ENCODE measurements at places on chromosomes 11 and 22. TPM values are rescaled to one million over a fixed set of nuclear protein-coding genes. Genes with fewer than 3 reads are reported as not detected.

The NRGN gene
- 1.2 TPM for total RNA-seq

The MMP12 gene
- not detected for total RNA-seq

The VSTM5 gene
- not detected for total RNA-seq

The OVCH2 gene
- not detected for total RNA-seq

The PDE3B gene
- total RNA-seq: 12.6 TPM

The PGA5 gene
- total RNA-seq: not detected

The CNTF gene
- total RNA-seq: 1.5 TPM

The CARD10 gene
- total RNA-seq: 8.1 TPM

The JHY gene
- total RNA-seq: 2.3 TPM

The NUDT8 gene
- total RNA-seq: 35.6 TPM

The TSGA10IP gene
- total RNA-seq: not detected

The SCN4B gene
- total RNA-seq: 2.1 TPM

The THY1 gene
- 1.6 TPM for total RNA-seq

The CCDC134 gene
- 6.9 TPM for total RNA-seq

DNA sequence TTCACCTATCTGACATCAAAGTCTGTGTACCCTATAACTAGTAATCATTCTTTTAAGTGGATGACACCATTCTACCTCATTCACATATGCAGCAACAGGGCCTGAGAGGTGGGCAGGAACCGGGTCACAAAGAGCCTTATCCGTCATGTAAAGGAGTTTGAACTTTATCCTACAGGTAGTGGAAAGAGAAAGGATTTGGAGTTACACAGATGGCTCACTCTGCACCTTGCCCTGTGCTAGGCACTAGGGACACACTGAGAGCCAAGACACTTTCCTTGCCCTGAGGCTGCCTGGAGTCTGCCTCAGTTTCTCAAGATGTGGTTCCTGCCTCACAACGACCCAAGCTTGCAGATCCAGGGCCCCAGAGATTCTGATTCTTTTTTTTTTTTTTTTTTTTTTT is 14.3 kb upstream of the ACER3 start:
- no peak for DNase-seq

DNA sequence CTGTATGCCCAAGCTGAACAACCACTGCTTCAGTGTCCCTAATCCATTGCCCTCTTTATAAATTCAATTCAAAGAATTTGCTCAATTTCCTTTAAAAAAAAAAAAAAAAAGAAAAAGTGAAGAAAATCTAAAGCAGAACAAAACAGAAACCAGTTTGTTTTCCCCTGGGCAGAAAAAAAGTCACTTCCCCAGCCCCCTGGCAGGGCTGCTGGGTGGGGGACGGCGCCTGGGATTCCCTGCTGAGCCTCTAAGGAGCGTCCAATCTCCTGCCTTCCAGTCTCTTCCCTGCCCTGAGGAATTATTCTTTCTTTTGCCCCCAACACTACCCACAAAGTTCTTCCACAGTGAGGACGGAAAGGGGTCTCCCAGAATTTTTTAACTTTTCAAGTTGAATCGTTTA is 23.9 kb downstream of the DKK3 start:
- no peak for DNase-seq

GRCh38 chr11:282630-283360 is 4.6 kb downstream of the NLRP6 start:
- peak; percentile 38 for DNase-seq

DNA sequence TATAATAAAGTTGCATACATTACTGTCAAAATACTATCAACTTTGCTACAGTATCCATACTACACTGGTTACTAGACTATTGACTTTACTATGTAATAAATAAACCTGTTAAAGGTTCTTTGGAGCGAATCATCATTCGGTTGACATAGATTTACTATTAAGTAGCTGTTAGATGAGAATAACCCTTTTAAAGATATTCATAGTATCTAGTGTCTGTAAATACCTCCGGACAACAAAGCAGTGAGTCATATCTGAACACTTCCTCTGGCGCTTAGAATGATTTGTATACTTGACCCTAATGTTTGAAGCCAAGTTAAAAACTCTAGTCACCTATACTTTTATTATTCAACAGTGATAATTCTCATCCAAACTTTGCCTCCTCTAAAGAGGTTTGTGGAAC is 84.7 kb downstream of the MSANTD4 start:
- no peak for DNase-seq

DNA sequence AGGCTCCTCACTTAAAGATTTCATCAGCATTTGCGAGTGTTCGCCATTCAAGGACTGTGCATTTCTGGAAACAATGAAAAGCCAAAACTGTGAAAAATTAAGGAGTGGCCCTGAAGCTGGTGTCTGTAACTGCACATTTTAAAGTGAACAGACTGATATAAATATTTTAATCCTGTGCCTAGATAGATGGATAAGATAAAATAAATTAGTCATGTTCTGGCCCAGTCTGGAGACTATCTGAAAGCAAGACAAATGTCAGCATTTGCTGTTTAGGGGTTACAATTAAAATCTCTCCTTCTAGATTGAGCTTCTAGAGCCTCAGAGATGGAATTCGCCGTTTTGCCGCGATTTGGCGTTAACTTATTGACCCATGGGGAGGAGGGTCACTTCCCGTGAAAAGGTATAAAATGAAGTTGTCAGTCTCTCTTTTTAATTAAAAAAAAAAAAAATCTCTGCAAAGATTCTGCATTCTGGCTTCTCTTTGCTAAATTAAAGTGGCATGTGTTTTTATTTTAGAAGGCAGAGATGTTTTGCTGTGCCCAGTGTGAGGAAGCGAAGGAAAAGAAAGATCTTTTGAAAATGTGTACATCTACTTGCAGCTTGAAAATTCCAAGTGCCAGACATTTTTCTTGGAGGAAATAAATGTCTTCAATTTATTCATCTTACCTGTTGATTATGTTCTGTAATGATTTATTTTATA is 79.7 kb upstream of the WNT7B start:
- no peak for DNase-seq

- no peak for DNase-seq
Measured at GRCh38 chr11:71491531-71491930, 35.5 kb upstream of the KRTAP5-7 start.

GRCh38 chr22:19503869-19504268 is 20.3 kb downstream of the CLDN5 start:
- no peak for DNase-seq

DNA sequence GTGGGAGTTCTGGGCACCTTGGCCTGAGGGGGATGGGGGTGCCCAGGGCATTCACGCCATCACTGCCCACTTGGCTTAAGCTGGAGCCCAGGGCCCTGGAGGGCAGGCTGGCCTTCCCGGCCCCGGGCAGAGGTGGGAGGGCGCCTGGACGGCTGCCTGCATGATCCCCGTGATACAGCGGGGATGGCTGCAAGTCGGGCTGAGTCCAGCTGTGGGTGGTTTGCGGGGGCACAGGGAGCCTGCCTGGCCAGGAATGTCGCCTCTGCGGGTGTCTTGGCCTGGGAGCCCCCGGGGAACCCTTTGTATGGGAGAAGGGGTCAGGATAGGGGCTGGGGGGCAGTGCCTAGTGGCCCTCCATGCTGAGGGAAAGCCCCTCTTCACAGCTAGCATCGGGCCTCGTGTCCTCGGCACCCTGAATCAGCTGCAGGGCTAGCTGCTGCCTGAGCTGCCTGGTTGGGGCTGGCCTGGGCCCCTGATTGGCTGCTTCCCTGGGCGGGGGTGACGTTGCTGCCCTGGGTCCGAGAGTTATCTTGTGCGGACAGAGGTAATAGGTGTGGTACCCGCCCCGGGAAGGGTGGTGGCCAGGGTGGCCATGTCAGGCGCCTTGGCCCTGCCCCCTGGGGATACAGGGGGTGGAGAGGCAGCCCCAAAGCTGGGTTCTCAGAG is 8.3 kb downstream of the BRSK2 start:
- peak; percentile 55 for DNase-seq

- peak; percentile 86 for DNase-seq
Measured at GRCh38 chr11:123301696-123302400, 106.8 kb upstream of the CLMP start.

DNA sequence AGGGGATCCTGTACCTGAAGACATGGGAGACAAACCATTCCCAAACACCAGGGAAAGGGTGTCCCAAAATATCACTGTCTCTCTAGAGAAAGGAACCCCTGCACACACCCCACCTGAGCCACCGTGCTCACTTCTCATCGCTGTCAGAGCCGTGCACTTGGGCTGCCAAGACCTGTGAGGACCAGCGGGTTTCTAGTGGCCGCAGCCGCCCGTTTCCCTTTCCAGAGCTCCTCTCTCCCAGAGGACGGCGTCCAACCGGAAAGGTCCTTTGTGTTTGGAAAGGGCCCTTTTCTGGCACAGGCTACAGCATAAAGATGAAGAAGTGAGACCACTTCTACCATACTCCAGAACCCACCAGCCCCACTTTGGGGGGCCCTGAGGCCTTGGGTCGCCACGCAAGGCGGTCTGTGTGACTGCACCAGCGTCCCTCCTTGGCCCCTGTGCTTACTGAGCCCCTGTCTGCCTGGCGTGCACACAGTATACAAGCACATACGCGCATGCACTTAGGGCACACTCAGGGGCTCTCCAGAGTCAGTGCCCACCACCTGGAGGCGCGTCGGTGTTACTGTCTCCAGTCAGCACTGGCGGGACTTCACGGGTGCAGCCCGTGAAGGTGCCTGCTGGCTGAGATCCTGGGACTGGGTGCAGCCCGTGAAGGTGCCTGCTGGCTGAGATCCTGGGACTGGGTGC is 381.8 kb downstream of the TBC1D22A start:
- no peak for DNase-seq

DNA sequence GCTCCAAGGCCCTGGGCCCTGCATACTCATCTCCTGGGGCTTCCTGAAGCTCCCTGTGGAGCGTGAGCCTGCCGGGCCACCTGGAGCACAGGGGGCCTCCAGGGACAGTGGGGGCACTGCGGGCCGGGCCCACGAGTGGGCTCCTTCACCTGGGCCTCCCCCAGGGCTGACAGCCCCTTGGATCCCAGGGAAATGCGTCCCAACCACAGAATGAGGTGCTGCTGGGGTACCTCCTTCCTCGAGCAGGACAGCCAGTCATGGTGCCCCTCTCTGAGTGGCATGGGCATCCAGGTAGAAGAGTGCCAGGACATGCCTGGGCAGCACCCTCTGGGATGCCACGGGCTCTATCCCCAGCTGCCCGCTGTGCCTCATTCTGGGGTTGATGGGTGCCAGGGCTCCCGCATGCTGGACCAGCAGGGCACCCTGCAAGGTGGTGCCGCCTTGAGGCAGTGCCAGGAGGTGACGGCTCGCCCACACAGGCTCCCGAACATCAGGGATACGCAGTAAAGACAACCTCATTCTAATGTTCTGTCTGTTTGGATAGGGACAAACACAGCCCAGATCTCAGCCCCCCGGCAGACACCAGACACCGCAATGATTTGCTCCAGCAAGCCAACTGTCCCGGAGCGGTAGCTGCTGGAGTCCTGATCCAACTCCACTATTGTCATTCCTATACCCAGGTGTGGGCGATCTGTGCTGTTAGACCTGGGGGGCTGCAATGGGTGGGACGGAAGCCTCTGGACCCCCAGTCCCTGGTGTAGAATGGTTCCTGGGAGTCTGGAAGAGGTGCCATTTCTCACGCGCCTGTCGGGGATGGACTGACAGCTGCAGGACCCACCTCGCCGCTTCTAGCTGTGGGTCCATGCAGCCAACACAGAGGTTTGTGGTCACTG is 25.8 kb downstream of the KRTAP5-5 start:
- DNase-seq: no peak

- DNase-seq: no peak
Measured at GRCh38 chr11:110606415-110606814, 105.8 kb downstream of the ARHGAP20 start.

DNA sequence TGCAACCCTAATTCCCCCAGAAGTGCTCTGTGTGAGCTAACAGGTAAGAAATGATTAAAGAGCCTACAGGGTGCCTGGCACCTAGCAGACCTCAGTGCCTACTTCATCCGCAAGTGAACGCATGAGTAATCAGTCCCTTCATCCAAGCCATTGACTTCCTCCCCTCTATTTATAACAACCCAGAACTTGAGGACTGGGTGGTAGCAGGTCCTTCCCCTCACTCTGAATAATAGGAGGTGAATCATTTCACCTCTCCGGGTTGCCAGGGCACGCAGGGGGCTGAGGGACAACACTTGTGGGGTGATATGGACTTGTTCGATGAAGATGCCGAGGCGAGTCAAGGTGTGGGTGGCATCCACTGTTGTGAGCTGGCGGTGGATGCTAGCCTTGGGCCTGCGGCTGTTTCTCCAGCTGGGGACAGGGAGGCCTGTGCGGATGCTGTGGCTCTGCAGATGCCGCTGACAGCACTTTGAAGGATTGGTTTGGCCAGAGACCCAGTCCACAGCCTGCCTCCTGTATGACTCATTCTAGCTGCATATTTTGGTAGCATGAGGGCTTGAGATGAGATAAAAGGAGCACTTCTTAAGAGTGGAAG is 11.7 kb upstream of the SORL1-AS1 start:
- DNase-seq: peak; percentile 87

DNA sequence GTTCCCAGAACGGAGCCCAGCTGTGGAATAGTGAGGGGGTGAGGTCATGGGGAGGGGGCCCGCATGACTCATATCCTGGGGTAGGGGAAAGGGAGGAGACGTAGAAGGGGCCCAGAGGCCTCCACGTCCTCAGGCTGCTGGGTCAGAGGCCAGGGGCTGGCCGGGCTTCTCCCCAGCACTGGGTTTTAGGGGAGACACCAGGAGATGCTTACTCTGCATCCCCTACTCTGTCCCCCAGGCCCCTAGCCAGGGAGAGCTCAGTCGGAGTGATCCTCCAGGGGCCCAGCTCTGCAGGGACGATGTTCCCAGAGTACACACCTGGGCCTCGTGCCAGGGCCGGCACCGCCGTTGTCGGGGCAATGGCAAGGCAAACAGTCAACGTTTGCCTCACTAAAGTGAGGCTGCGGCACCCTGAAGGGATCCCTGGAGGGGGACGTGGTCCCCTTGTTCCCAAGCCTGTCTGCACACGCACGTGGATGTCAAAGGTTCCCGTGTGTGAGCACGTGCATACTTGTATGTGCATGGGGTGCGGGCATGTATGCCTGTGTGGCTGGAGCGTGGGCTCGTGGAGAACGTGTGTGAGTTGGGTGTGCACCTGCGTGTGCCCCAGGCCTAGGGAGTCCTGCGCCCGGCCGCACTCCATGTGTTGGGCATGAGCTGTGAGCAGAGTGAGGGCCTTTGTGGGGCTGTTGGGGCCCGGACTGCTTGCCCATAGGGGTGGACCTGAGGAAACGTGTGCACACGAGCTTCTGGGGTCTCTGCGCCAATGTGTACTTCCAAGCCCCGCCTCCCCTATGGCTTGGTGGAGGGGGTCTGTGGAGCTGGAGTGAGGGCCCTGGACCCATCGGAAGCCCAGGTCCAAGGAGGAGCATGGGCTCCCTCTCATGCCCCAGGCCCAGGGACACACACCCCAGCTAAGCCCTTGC is 14.2 kb downstream of the PRR33 start:
- DNase-seq: peak; percentile 84

- DNase-seq: no peak
Measured at GRCh38 chr11:2975594-2975993, 16.5 kb downstream of the NAP1L4 start.

DNA sequence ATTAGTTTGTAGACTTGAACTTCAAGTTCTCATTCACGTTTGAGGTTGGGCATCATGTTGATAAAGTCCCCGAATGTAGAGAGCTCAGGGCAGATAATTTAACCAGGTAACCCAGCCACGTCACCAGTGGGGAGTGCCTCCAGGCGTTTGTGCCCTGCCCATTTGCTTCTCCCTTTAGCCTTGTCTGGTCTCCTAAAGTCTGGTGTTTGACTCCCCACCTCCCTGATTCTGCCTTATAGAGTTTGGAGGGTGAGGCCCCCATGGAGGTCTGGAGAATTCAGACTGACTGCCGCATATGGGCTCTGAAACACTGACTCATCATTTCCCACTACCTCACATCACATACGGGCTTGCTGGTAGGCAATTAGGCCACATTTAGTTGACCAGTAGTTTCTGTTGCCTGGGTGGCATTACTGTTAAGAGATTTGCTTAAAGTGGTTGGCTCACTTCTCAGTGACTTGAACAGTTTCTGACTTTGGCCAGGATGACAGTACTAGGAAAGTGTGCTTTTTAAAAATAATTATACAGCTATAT is 99.3 kb upstream of the GAL start:
- no peak for DNase-seq

Measured in heart left ventricle (tissue), 16 donors.